ENCODE measurements at places on chromosomes 4 and X.

- DNase-seq: no peak
Measured at GRCh38 chrX:13050151-13050550, 5.7 kb upstream of the FAM9C start.

DNA sequence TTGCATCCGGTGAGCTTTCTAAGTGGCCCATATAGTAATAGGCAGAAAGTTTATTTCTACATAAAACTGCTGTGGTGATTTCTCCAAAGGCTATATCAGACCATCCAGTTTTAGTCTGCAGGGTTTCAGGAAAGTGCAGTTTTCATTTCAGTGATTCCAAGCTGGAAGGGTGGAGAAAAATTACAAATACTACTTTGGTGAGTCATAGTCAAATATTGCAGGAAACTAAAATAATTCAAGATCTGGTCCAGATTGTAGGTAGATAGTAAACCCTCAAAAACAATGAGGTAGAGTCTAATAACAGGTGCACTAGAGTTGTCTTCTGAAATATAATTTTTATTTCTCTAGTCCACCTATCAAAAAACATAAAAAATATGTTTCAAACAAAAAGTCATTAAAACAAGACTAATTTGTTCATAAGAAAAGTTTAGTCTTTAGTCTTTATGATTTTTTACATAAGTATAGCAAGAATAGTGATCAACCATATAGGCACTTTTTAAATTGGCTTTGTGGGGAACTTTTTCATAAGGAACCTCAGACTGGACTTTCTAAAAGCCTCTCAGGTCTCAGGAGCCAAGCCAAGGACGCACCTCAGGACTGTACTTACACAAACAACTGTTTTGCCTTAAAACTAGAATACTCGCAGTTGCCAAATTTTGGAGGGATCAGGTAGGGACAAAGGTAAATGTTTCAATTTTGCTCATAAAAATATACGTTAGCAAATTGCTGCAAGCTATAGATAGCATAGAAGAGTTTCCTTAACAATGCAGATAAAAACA is 101.8 kb upstream of the TLR3 start:
- peak; percentile 51 for DNase-seq

DNA sequence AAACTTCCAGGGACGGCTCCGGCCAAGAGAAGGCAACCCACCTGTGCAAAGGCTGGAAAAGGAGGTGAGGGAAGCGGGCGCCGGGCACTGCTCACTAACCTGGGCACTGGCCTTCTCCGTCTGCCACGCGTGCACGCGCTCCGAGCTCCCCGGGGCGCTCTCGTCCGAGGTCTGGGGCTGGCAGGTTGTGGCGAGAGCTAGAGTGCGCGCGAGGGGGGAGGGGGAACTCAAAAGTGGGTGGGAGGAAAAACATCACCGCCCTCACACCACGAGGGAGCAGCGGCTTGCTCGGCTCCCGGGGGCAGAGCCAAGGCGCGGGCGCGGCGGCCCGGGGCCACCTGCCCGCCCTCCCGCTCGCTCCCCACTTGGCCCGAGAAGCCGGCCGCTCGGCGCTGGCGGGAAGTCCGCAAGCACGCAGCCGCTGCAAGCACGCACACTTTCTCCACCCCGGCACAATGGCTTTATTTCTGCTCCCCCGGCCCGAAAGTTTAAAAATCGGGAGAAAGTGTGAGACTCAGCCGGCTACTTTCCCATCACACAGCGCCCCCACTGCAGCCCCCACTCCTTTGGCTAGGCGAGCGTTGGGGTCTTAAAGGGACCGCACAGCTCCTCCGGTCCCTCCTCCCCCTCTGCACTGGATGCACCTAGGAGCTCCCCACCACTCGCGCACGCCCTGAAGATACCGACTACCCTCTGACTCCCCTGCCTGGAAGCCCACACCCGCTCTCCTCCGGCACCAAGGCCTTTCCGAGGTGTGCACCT is at the start of gene CHRDL1:
CHRDL1 (minus strand) TSS at position 173 of the 762 bp plus-strand sequence. CDS start 3,636 bp downstream, outside the sequence.
- peak; percentile 36 for DNase-seq

GRCh38 chr4:24867766-24868296 is 45.0 kb downstream of the CCDC149 start:
- DNase-seq: no peak

GRCh38 chr4:184292465-184292867 is 74.8 kb upstream of the ENPP6 start:
- no peak for DNase-seq
